KBM-7 (cell line): ENCODE measurements at places on chromosomes 1 and 21.

- DNase-seq: no peak
Measured at GRCh38 chr1:163076446-163076845, 7.3 kb downstream of the RGS4 start.

GRCh38 chr1:202058001-202058908 lies 47.9 kb downstream of the ELF3 start:
- DNase-seq: peak; percentile 9

DNA sequence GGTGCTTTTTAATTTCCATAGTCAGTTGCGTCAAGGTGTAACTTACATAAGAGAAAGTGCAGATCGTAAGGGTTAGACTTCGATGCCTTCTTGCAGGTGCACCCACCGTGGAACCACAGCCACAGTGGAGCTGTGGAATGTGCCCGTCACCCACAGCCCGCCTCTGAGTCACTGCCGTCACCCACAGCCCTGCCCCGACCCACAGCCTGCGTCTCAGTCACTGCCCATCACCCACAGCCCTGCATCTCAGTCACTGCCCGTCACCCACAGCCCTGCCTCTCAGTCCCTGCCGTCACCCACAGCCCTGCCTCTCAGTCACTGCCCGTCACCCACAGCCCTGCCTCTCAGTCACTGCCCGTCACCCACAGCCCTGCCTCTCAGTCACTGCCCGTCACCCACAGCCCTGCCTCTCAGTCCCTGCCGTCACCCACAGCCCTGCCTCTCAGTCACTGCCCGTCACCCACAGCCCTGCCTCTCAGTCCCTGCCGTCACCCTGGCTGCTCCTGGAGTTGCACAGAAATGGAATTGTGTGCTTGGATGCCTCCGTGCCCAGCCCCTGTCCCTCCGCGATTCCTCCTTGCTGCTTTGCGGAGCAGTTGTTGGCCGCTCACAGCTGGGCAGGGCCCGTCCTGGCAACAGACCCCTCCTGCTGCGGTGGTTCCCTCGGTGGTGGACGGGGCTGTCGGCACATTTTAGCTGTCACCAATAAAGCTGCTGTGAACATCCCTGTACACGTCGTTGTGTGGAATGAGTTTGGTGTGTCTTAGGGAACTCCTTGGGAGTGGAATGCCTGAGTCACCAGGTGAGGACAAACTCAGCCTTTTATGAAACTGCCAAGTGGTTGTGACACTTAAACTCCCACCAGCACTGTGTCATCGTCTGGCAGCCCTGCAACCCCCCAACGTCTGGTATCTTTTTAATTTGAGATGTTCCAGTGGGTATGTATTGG lies 44.9 kb upstream of the COL6A2 start:
- DNase-seq: no peak

- DNase-seq: peak; percentile 52
Measured at GRCh38 chr1:44031252-44032169, at the start of gene SLC6A9. Gene SLC6A9, minus strand, starts transcription at chr1:44031462. Its CDS starts 7,185 bp downstream, at chr1:44024277.

GRCh38 chr1:88922214-88922613 lies 30.8 kb upstream of the GTF2B start:
- no peak for DNase-seq
